ENCODE measurements at places on chromosomes 16 and 17. TPM values are rescaled to one million over a fixed set of nuclear protein-coding genes. Genes with fewer than 3 reads are reported as not detected.

DNA sequence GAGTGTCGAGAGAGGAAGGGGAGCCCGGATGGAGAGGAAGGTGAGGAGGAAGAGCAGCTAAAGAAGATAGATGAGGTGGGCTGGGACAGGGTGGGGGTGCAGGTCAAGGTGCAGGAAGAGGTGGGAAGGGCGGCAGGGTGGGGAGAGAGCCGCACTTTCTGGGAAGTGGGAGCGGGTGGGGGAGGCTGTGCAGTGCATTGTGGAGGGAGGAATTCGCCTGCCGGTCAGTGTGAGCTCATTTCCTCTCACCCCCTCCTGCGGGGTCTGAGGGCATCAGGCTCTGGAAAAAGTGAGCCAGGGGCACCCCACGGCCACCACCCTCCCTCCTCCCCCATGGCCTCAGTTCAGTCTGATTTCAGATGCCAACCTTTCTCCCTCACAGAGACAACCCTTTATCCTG lies 2.5 kb upstream of the ARHGAP23 start:
- DNase-seq = no peak

- DNase-seq = peak; percentile 63
Observed at GRCh38 chr16:67445913-67446907, 15.3 kb downstream of the HSD11B2 start.

DNA sequence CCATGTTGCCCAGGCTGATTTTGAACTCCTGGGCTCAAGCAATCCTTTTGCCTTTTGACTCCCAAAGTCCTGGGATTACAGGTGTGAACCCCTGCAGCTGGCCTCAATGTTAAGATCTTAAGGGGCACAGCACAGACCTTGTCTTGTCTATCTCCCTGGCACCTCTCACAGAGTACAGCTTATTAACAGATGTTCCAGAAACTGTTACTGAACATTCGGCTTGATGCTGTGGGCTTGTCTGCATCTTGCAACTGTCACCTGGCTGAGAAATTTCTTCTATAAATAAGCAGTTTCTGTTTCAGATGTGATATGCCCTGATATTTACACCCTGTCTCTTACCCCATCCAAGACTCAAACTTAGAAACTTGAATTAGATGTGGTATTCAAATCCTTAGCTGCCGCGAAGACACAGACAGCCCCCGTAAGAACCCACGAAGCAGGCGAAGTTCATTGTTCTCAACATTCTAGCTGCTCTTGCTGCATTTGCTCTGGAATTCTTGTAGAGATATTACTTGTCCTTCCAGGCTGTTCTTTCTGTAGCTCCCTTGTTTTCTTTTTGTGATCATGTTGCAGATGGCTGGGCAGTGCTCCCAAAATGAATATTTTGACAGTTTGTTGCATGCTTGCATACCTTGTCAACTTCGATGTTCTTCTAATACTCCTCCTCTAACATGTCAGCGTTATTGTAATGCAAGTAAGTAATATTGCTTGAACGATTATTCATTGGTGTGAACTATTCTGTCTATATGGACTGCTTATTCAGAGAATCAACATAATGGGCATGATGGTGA lies at the start of gene TNFRSF17:
TSS of gene TNFRSF17 (plus strand) at position 450 of the 791 bp plus-strand sequence. CDS start at position 565, 115 bp downstream.
- DNase-seq = no peak

- DNase-seq = no peak
Observed at GRCh38 chr16:47715442-47716083, 254.4 kb downstream of the PHKB start.

GRCh38 chr16:77896415-77897128 lies 108.2 kb downstream of the VAT1L start:
- no peak for DNase-seq

GRCh38 chr16:49354101-49354500 lies 19.5 kb upstream of the C16orf78 start:
- DNase-seq = no peak

GRCh38 chr17:81901167-81902022 lies 643 bp upstream of the NPB start:
- no peak for DNase-seq

- no peak for DNase-seq
Observed at GRCh38 chr16:12092544-12092921, 116.0 kb downstream of the SNX29 start.

The SNF8 gene
- total RNA-seq = 111 TPM

The YPEL2 gene
- 36.3 TPM for total RNA-seq

DNA sequence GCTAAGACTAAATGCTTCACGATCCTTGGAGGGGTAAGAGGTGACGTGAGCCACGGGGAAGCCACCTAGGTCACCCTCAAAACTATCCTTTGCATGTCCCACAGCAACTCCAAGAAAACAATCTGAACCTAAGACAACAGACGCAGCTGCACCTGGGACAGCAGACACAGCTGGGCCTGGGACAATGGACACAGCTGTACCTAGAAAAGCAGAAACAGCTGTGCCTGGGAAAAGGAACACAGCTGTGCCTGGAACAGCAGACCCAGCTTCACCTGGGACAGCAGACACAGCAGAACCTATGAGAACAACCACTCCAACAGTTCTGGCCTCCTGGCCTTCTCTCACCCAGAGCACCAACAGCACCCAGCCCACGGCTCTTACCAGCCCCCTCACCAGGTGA lies 11.7 kb upstream of the CD300LD start:
- DNase-seq = no peak

The CLEC18B gene
- 0.30 TPM for total RNA-seq

The WFIKKN1 gene
- total RNA-seq = 0.14 TPM

- DNase-seq = no peak
Observed at GRCh38 chr17:13952009-13952750, 117.1 kb upstream of the COX10 start.

The CACNG1 gene
- not detected for total RNA-seq

Measured in left ventricle myocardium inferior (tissue), 1 donor.